ENCODE measurements at places on chromosomes 11 and 22. TPM values are rescaled to one million over a fixed set of nuclear protein-coding genes. Genes with fewer than 3 reads are reported as not detected.

Gene THRSP
- total RNA-seq, result not detected

DNA sequence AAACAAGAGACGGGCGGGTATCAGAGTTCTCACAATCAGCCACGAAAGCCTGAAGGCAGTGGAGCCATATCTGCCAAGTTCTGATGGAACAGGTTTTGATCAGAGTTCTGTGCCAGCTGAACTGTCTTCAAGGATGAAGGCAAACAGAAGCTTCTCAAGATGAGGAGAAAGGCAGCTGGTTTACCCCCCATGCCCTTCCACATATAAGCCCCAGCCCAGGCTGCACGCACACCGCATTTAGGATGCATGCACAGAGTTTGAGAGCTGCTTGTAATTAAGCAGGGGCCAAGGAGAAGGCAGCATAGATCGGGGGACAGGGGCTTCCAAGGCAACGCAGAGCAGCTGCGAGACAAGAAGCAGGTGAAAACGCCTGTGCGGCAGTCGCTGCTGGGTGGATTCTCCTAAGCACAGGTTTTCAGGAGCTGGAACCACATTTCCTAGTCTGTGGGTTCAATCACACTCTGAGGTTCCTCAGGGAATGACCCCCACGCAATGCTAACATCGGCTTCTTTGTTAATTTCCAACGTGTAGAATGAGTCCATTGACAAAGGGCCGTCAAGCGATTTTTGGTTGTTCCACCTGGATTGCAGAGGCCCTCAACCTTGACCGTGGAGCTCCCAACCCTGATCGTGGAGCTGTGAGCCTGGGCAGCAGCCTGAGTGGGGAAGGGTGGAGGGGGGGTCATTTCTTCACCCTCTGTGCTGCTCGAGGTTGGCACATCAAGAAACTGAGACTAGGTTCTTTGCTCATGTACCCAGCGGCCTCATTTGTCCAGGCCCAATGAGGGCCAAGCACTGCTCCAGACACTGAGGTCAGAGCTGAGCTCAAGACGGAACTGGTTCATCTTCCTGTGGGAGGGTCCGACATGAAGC is 81.7 kb upstream of the SHISAL1 start:
- no peak overlapping the region for H3K27ac ChIP-seq
- H3K36me3 ChIP-seq, result no peaks in the 10 kb centered on the region
- H3K27me3 ChIP-seq, result no peaks in the 10 kb centered on the region

- peaks cover 16% of the 10 kb centered on the region for H3K4me1 ChIP-seq
- H3K36me3 ChIP-seq, result peaks cover 3% of the 10 kb centered on the region
- H3K27me3 ChIP-seq, result no peaks in the 10 kb centered on the region
- H3K27ac ChIP-seq, result no peak overlapping the region
- DNase-seq, result no peak
- H3K4me3 ChIP-seq, result no peak overlapping the region
Observed at GRCh38 chr11:76793391-76794291, 10.5 kb downstream of the TSKU start.

DNA sequence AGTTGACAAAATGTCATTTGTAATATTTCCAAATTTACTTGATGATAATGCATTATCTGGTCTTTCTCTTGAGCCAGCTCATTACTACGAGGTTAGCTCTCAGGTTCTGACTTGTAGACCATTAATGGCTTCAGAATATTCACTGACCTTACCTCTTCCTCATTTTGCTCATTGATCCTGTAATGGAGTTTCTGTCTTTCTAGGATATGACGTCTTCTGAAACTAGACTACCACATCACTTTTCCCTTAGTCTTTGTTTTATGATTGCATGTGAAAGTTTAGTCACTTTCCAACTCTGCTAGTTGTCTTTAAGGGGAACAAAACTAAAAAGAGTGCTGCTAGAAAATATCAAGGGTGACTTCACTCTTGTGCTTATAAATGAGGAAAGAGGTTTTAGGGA is 697.6 kb downstream of the JRKL start:
- no peak overlapping the region for H3K27ac ChIP-seq
- no peaks in the 10 kb centered on the region for H3K36me3 ChIP-seq
- H3K4me1 ChIP-seq, result no peaks in the 10 kb centered on the region
- no peak for DNase-seq
- no peak overlapping the region for H3K4me3 ChIP-seq

GRCh38 chr11:70265341-70265740 is 5.1 kb upstream of the PPFIA1 start:
- no peak for DNase-seq
- no peak overlapping the region for H3K4me3 ChIP-seq
- no peaks in the 10 kb centered on the region for H3K36me3 ChIP-seq
- H3K27me3 ChIP-seq, result no peaks in the 10 kb centered on the region
- H3K27ac ChIP-seq, result no peak overlapping the region
- peaks cover 6% of the 10 kb centered on the region for H3K4me1 ChIP-seq

- no peaks in the 10 kb centered on the region for H3K4me1 ChIP-seq
- no peak overlapping the region for H3K4me3 ChIP-seq
- no peaks in the 10 kb centered on the region for H3K36me3 ChIP-seq
- DNase-seq, result no peak
- H3K27me3 ChIP-seq, result peaks cover 37% of the 10 kb centered on the region
Observed at GRCh38 chr11:125157953-125158680, 6.4 kb upstream of the PKNOX2 start.

GRCh38 chr22:19961201-19961580 is 19.6 kb upstream of the TXNRD2 start:
- no peak overlapping the region for H3K27ac ChIP-seq
- no peak for DNase-seq
- peaks cover 21% of the 10 kb centered on the region for H3K4me1 ChIP-seq
- H3K27me3 ChIP-seq, result no peaks in the 10 kb centered on the region
- H3K36me3 ChIP-seq, result no peaks in the 10 kb centered on the region

DNA sequence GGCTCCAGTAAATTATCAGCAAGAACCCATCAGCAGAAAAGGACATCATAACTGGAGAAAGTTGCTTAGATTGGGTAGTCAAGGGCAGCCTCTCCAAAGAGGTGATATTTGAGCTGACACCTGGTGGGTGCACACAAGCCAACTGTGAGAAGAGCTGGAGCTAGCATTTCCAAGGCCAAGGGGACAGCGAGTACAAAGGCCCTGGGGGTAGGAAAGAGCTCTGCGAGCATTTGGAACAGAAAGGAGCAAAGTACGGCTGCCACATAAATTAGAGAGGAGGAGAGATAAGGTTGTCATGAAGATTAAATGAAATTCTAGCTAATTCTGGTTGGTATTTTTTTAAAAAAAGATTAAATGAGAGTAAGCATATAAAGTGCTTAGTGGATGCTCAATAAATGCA is 21.7 kb upstream of the SMCO4 start:
- peaks cover 9% of the 10 kb centered on the region for H3K4me1 ChIP-seq
- no peaks in the 10 kb centered on the region for H3K27me3 ChIP-seq
- H3K4me3 ChIP-seq, result no peak overlapping the region
- no peak for DNase-seq
- no peak overlapping the region for H3K27ac ChIP-seq

DNA sequence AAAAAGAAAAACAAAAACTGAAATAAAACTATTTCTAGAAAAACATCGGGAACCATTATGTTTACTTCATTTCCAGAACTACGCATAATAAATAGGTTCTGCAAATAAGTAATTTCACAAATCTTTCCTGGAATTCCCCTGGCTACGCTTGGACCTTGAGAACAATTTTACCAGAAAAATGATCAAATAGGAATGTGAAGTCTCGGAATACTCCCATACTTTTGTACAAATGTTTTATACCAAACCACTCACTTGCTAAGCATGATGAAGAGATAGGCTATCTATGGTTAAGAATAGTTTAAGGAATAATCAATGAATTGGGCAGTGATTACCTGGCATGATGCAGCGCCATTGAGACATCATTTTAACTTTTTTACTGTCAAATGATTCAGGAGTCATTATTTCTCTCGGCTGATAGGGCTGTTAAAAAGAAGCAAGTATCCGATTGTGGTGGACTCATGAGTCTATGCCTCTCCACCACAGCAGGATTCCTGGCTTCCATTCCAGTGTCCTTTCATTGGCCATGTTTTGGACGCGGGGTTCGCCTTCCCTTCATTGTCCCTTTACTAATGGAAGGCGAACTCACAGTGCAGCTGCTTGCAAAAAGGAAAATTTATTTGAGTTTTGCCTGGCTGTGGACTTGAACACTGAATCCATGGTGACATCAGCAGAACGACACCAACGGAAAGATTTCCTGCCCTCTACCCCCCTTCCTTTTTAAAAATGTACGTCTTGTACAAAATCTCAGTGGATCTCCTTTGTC is 39.9 kb upstream of the BLID start:
- H3K27ac ChIP-seq, result peak overlapping the region; percentile 99
- no peaks in the 10 kb centered on the region for H3K27me3 ChIP-seq
- peak; percentile 51 for DNase-seq
- peaks cover 64% of the 10 kb centered on the region for H3K36me3 ChIP-seq
- peak overlapping the region; percentile 75 for H3K4me3 ChIP-seq

DNA sequence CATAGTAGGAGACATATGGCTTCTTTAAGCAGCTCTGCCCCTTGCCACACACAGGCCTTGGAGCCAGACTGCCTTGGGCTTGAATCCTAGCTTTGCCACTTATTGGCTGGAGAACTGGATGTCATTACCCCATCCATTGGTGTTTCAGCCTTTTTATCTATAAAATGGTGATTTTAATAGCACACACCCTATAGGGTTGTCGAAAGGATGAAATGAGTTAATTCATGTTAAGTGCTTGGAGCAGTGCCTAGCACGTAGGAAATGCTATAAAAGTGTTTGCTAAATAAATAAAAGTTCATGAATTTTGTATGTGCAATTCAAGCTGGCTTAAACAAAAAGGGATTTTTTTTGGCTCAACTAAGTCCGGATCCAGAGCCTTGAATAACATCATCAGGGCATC is 120.7 kb downstream of the TIMP3 start:
- DNase-seq, result no peak
- no peak overlapping the region for H3K4me3 ChIP-seq
- no peaks in the 10 kb centered on the region for H3K4me1 ChIP-seq
- H3K27me3 ChIP-seq, result no peaks in the 10 kb centered on the region
- H3K36me3 ChIP-seq, result no peaks in the 10 kb centered on the region
- H3K27ac ChIP-seq, result no peak overlapping the region

Gene FOXRED2
- 5.5 TPM for total RNA-seq

Gene FCHSD2
- total RNA-seq, result 7.1 TPM

DNA sequence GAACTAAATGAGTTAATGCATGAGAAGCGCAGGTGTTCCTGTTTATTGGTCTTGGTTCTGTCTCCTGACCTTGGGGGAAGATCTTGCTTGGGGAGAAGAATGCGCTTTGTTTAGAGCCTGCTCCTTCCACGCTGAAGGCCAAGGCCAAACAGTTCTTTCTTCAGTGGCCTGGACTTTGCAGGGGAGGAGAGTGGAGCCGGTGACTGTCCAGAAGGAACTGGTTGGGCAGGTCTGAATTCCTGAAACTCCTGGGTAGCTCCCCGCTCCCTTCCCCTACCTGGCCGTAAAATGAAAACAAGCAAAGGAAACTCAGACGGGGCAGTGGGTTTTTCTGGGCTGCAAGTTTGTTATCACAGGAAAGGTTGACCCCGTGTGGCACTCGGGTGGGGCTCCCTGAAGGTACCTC is 3.6 kb downstream of the ARHGAP8 start:
- peak; percentile 81 for DNase-seq
- H3K27me3 ChIP-seq, result no peaks in the 10 kb centered on the region
- H3K4me1 ChIP-seq, result peaks cover 44% of the 10 kb centered on the region
- H3K4me3 ChIP-seq, result peak overlapping the region; percentile 61
- H3K27ac ChIP-seq, result peak overlapping the region; percentile 78

DNA sequence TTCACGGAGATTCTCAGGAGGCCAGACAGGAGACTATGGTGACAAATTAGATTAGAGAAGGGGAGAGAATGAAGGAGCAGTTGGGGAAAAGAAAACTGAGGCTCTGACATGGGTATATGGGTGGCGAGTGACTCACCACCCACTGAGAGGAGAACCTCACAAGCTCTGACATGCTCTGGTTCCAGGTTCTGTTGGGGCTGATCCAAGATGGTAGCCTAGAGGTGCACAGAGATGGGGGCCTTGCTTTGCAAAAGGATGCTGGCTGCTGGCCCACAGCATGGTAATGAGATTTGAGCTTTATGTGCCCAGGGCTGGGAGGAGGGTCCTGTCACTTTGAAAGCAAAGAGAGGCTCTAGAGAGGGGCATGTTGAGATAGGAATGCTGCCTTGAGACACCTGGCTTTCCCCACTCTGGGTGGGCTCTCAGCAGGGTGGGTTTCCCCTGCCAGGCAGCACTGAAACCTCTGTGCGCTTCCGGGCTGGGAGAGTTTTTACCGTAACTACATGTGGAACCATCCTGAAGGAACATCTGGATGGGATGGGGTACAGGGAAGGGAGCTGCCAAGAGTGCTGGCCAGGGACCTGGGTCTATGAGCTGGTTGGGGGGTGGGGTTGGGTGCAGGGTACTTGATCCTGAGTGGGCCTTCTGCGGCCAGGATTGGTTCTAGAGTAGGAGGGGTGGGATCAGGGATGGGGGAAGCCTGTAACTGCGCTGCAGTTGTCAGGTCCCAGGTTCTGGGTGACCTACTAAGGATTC is 1.2 kb upstream of the GRK2 start:
- H3K27me3 ChIP-seq, result no peaks in the 10 kb centered on the region
- H3K4me3 ChIP-seq, result no peak overlapping the region
- no peak overlapping the region for H3K27ac ChIP-seq
- no peak for DNase-seq

- H3K36me3 ChIP-seq, result no peaks in the 10 kb centered on the region
- H3K27me3 ChIP-seq, result no peaks in the 10 kb centered on the region
- H3K4me1 ChIP-seq, result no peaks in the 10 kb centered on the region
- no peak for DNase-seq
- H3K27ac ChIP-seq, result no peak overlapping the region
Observed at GRCh38 chr22:36008565-36008964, 20.1 kb downstream of the RBFOX2 start.

GRCh38 chr11:74354036-74354435 is 42.6 kb upstream of the P4HA3 start:
- H3K36me3 ChIP-seq, result no peaks in the 10 kb centered on the region
- no peak for DNase-seq
- no peaks in the 10 kb centered on the region for H3K27me3 ChIP-seq
- H3K27ac ChIP-seq, result no peak overlapping the region

DNA sequence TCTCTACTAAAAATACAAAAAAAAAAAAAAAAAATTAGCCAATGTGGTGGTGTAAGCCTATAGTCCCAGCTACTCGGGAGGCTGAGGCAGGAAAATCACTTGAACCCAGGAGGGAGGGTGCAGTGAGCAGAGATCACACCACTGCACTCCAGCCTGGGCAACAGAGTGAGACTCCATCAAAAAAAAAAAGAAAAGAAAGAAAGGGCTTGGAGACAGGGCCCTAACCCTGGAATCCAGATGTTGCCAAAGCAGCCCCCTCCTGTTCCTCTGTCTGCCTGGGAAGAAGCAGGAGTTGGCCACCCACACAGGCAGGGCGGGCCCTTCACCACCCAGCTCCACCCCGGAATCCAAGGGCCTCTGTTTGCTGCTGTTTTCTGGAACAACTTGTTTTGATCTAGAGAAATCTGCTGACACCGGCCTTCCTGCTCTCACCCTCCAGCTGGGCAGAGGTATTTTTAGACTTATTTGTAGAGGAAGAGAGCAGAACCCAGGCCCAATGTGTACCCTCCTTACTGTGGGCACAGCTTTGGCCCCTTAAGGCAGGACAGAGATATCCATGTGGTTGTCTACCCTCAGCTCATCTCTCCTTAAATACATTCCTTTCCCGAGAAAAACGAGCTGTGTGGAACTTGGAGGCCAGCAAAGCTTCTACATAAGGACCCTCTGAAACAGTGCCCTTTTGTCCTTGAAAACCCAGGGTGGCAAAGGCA is 2.7 kb upstream of the NEAT1 start:
- H3K27ac ChIP-seq, result peak overlapping the region; percentile 99
- H3K36me3 ChIP-seq, result peaks cover 21% of the 10 kb centered on the region
- peaks cover 53% of the 10 kb centered on the region for H3K4me1 ChIP-seq
- peak; percentile 91 for DNase-seq
- no peaks in the 10 kb centered on the region for H3K27me3 ChIP-seq
- peak overlapping the region; percentile 41 for H3K4me3 ChIP-seq

Gene MRGPRX4
- total RNA-seq, result not detected

GRCh38 chr11:66448523-66448922 is 9.9 kb upstream of the MRPL11 start:
- peaks cover 11% of the 10 kb centered on the region for H3K4me1 ChIP-seq
- no peak for DNase-seq
- no peaks in the 10 kb centered on the region for H3K36me3 ChIP-seq
- H3K27ac ChIP-seq, result no peak overlapping the region

Data from PC-3 (cell line).